ENCODE measurements at places on chromosomes 2 and 18.

- DNase-seq: no peak
These were observed 61.9 kb downstream of the PUM2 start for GRCh38 chr2:20288642-20289340.

DNA sequence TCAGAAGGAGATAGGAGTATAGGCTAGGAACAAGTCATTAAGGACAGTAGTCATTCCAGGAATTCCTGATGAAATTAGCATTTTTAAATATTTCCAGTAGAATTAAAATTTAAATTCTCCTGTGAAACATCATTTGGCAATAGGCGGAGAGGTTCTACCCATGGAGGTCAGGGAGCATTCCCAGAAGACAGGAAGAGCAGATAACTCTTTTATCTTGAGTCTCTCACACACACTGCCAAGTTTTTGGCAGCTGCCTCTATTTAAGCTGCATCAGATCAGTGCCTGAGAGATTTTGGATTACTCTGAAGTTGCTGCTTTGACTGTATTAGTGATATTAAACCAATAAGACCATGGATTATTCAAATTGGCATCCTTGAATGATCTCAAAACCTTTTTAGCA, 714.7 kb downstream of the EPHA4 start:
- no peak for DNase-seq

DNA sequence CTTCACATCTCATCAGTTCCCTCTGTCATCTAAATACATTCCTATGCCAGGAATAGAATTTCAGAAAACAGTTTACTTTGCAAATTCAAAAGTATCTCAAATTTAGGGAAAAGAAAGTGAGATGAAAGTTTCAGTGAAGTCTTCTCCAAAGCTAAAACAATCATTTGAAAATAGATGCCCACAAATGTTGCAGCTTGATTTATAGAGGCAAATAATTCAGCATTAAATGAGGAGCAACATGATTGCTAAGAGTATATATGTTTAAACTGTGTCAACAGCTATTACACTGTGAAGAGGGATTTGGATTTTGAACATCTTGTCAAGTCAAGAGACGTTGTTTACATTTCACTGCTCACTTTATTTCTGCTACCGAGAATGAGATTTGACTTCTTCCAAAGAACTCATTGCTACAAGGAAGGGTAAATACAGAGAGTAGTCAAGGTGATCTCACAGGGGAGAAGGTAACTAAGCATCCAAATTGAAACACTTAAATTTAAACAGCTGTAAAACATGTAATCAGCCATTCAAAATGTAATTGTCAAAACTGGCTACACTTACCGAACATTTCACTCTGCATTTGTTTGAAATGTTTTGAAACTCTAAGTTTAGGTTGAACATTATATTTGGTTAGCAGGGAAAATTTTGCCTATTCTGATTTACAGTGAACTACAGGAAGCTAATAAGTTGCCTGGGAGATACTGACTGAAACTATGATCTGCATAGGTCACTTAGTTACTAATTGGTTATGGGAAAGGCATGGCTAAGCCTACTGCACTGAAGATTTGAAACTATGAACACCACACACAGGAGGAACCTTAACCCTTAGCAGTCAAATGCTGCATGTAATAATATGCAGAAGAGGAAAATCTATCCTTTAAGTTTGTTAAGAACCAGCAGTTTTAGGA, 33.2 kb upstream of the GALNT3 start:
- no peak for DNase-seq

GRCh38 chr18:924987-925386, 20.3 kb downstream of the ADCYAP1 start:
- DNase-seq: no peak

DNA sequence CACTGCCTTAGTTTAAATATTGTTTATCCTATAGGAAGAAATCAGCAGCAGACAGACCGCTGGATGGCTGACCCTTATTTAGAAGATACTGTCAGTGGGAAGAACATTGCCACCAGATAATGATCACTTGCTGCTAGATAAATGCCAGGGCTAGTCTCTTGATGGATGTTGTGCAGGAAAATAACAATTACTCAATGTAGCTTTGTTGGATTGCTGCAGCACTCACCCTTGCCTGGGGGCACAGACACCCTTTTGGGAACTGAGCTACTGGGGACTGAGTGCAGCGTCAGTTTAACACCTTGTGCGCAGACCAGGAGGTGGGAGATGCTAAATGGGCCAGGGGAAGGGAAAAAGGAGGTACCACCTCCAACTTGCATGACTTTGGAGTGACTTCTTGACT, 64.2 kb upstream of the CAPN13 start:
- no peak for DNase-seq

- DNase-seq: no peak
These were observed 1.7 kb downstream of the MFF start for GRCh38 chr2:227326783-227327182.

DNA sequence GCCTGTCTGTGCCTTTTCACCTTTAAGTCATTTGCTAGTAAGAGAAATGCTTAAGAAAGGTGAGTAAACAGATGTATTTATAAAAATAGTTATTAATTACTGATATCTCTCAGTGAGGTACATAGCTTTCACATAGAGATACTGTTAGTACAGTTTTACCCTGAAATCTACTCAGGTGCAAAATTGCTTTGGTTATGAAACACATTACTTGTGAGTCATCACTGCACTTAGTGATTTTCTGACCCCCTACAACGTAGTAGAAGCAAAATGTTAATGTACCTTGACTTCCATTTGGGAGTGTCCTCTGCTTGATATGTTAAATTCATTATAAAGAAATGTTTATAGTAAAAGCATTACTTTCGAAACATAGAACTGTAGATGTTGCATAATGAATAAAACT, 6.5 kb downstream of the GLS start:
- no peak for DNase-seq

DNA sequence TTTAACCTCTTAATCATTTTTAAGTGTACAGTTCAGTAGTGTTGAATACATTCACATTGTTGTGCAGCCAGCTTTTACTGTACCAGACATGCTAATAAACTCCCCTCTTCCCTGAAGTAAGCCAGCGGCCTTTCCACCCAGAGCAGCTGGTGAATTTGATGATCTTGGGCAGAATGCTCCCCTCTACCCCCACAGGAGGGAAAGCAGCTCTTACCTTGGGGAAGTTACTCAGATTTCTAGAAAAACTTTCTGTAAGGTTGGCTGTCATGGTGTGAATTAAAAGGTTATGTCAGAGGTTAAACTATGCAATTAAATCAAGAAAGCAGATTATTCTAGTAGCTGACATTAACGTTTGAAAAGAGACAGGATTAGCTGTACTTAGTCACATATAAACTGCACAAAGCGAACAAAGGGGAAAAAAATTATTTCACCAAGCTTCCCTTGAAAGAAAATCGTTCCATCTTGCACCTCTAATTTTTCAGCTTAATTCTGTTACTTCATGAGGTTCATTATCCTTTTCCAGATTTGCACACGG, 398.5 kb upstream of the NRP2 start:
- no peak for DNase-seq

- DNase-seq: no peak
These were observed 27.9 kb upstream of the NT5DC4 start for GRCh38 chr2:112692918-112693317.

DNA sequence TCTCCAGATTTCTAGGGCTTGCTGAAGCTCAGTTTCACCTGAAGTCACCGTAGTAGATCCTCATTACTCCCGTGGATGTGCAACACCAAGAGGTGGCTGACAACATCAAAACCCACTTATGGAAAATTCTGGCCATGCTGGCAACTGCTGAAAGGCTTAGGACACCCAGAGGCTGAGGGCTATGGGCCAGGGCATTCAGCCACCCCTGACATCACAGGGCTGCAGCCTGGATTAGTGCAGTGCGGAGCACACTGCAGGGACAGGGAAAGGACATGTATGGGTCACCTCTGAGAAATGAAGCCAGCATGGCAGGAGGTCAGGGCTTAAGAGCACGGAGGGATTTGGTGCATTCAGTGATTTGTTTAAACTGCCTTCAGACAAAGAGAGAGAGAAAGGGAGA, 300.6 kb downstream of the TDRD15 start:
- no peak for DNase-seq

DNA sequence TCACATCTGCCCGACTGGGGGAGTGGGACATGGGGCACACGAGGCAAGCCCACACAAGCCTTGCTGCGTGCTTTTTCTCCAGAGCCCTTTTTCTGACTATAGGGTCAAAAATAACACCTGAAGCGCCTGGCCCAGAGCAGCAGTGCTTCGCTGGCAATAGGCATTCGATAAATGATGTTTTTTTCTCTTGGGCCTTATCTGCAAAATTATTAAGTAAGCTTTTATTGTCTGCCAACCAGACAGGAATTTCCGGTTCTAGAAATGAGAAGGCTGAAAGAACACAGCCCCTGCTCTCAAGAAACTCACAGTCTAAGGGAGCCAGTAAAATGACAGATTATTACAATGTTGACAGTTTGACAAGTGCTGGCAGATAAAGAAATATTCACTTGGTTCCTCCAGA, 2.7 kb upstream of the TMBIM1 start:
- no peak for DNase-seq
